ENCODE measurements at places on chromosomes 7 and 10. TPM values are rescaled to one million over a fixed set of nuclear protein-coding genes. Genes with fewer than 3 reads are reported as not detected.

The CDH23 gene
- polyA plus RNA-seq, result 4.1 TPM

The TMEM130 gene
- not detected for polyA plus RNA-seq

The PHYH gene
- 19.9 TPM for polyA plus RNA-seq

GRCh38 chr7:36214608-36215456 lies 61.8 kb downstream of the EEPD1 start:
- DNase-seq, result no peak
- no peaks in the 10 kb centered on the region for H3K36me3 ChIP-seq
- H3K27me3 ChIP-seq, result no peaks in the 10 kb centered on the region
- H3K27ac ChIP-seq, result no peak overlapping the region
- H3K4me1 ChIP-seq, result no peaks in the 10 kb centered on the region

DNA sequence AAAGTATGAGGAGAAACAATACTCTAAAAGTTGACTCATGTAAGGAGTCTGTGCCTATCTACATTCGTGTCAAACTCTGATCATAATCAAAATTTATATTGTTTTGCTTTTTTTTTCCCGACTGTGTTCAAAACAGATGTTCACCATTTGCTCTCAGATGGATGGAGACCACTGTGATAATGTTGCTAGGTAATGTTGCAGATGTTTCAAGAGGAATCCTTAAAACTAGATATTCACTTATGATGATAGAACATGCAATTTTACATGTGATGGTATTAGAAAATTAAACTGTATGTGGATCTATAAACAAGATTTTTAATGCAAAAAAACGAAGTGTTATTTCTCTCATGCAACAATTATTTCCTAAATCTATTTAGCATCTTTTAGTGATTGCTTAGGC lies 1080.1 kb downstream of the REEP3 start:
- H3K27ac ChIP-seq, result no peak overlapping the region
- H3K4me1 ChIP-seq, result no peaks in the 10 kb centered on the region
- no peak for DNase-seq
- H3K36me3 ChIP-seq, result no peaks in the 10 kb centered on the region

GRCh38 chr7:73633323-73633722 lies 9.0 kb upstream of the MLXIPL start:
- no peaks in the 10 kb centered on the region for H3K27me3 ChIP-seq
- H3K27ac ChIP-seq, result no peak overlapping the region
- DNase-seq, result no peak
- H3K4me3 ChIP-seq, result no peak overlapping the region
- H3K36me3 ChIP-seq, result no peaks in the 10 kb centered on the region

DNA sequence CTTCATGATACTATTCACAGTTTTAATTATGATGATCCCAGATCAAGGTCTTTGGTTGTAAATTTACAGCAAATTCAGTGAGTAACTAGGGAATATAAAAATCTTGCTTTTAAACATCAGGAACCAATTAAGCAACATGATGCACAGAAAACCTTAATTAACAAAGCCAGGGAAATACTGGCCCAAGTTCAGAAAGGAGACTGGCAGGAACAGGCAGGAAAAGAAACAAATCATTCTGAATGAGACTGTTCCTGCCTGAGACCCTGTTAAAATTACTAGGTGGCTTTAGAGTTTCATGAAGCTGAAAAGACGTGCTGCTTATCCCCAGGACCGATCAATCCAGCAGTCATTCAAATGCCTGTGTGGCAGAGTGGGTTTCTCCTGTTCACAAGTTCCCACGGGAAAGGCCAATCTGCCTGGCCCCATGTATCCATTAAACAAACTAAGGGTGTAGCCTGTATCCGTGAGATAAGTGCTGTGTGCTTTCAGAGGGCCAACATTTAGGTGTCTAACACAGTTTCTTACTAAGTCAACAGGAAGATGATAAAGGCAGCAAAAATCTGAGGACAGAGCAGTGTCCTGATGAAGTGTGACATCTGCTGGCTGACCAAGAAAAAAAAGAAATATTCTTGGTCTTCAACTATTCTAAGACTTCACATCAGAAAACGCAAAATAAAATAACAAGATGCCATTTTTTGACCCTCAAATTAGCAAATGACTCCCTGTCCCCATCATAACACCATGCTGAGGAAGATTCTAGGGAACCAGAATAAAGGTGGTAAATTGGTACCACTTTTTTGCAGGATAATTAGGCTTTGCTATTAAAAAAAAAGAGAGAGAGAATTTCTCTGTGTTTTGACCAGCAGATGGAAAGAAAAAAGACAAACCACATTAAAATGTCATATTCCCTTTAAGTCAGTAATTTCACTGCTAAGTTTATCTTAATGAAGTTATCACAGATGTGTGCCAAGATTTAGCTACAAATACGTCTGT lies 34.2 kb downstream of the PUS7 start:
- H3K27me3 ChIP-seq, result no peaks in the 10 kb centered on the region
- no peak overlapping the region for H3K27ac ChIP-seq
- no peak for DNase-seq
- no peaks in the 10 kb centered on the region for H3K36me3 ChIP-seq
- no peaks in the 10 kb centered on the region for H3K4me1 ChIP-seq

GRCh38 chr7:6398943-6399342 lies 48.8 kb downstream of the DAGLB start:
- H3K4me1 ChIP-seq, result no peaks in the 10 kb centered on the region
- peaks cover 50% of the 10 kb centered on the region for H3K36me3 ChIP-seq
- no peak overlapping the region for H3K4me3 ChIP-seq
- H3K27me3 ChIP-seq, result no peaks in the 10 kb centered on the region

GRCh38 chr10:131421381-131421780 lies 109.9 kb upstream of the TCERG1L start:
- no peak overlapping the region for H3K4me3 ChIP-seq
- no peak overlapping the region for H3K27ac ChIP-seq
- no peaks in the 10 kb centered on the region for H3K36me3 ChIP-seq
- no peak for DNase-seq
- H3K4me1 ChIP-seq, result no peaks in the 10 kb centered on the region

DNA sequence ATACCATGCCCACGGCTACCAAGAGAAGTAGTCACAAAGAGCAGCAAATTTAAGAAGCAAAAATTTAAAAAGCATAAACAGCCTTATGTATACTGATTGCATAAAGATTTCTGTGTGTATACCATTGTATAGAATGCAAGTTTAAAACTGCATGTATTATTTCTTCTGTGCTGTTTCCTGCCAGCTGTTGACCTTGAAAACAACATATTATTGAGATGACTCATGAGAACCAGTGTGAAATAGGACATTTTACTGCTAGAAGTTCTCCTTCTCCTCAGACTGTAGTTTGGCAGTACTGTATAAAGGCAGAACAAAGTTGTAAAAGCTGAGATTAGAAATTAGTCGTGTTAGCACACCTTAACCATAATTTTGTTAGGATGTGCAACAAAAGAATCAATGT lies 42.3 kb upstream of the SGCE start:
- H3K27ac ChIP-seq, result no peak overlapping the region
- H3K4me1 ChIP-seq, result no peaks in the 10 kb centered on the region
- no peak overlapping the region for H3K4me3 ChIP-seq

DNA sequence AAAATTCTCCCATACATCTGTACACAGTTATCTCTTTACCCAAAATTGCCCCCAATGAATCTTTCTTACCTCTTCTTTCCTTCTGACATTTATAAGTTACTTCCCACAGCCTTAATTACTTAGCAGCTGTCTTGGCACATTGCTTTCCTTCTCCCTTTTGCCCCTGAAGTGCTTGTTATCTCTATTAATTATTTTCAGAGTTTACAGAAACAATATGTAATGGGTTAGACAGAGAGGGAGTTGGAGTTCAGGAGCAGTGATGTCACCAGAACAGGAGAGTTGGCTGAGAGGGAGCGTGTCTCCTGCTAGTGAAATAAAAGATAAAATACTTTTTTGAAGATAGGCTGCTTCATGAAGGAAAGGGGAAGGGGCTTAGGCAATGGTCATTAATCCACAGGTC lies 57.4 kb downstream of the ITGB8 start:
- no peaks in the 10 kb centered on the region for H3K4me1 ChIP-seq
- H3K27me3 ChIP-seq, result no peaks in the 10 kb centered on the region
- no peaks in the 10 kb centered on the region for H3K36me3 ChIP-seq
- no peak overlapping the region for H3K27ac ChIP-seq
- no peak overlapping the region for H3K4me3 ChIP-seq

DNA sequence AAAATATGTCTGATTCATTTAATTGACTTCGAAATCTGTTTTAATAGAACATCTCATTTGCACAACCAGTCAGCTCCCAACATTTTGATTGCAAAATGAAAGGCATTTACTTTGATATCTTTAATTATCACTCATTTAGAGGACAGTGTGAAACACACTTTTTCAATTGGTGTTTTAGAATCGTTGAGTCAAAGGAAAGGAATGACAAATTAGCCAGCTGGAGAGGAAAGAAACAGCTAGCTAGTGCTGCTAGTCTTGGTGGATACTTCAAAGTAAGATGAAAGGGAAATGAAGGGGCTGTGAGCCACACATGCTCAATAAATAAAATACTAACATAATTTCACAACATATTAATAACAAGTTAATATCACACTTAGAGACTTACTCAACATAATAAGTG lies 570.2 kb downstream of the PHTF2 start:
- H3K27ac ChIP-seq, result no peak overlapping the region
- H3K4me1 ChIP-seq, result no peaks in the 10 kb centered on the region
- no peaks in the 10 kb centered on the region for H3K36me3 ChIP-seq
- DNase-seq, result no peak
- H3K4me3 ChIP-seq, result no peak overlapping the region

DNA sequence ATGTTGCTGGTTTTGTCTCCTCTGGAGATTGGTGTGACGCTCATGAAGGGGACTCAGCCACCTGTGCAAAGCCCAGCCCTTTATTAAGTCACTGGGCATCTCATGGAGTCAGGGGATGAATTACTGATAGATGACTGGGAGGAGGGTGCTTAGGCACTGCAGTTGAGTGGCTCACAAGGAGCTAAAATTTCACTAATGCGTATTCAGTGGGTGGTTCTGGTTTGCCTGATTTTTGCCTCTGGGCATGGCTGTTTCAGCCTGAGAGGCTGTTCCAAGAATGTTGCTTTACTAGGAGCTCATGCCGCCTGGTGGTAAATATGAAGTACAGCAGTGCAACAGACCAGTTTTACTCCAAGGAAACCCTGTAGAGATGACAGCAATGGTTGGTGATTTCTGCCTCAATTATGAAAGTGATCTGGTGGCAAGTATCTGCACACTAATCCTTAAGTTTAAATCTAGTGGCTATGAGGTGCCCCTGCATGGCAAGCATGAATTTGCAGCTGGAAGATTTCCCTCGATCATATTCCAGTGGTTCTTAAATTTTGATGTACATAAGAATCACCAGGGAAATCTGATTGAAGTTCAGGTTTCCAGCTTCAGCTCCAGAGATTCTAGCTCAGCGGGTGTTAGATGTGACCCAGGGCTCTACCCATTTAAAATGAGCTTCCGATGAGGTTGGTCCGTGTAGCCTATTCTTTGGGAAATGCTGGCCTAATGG lies 19.9 kb downstream of the ACTA2 start:
- no peaks in the 10 kb centered on the region for H3K27me3 ChIP-seq
- no peaks in the 10 kb centered on the region for H3K36me3 ChIP-seq
- H3K4me1 ChIP-seq, result peaks cover 10% of the 10 kb centered on the region
- no peak overlapping the region for H3K4me3 ChIP-seq
- DNase-seq, result peak; percentile 63

DNA sequence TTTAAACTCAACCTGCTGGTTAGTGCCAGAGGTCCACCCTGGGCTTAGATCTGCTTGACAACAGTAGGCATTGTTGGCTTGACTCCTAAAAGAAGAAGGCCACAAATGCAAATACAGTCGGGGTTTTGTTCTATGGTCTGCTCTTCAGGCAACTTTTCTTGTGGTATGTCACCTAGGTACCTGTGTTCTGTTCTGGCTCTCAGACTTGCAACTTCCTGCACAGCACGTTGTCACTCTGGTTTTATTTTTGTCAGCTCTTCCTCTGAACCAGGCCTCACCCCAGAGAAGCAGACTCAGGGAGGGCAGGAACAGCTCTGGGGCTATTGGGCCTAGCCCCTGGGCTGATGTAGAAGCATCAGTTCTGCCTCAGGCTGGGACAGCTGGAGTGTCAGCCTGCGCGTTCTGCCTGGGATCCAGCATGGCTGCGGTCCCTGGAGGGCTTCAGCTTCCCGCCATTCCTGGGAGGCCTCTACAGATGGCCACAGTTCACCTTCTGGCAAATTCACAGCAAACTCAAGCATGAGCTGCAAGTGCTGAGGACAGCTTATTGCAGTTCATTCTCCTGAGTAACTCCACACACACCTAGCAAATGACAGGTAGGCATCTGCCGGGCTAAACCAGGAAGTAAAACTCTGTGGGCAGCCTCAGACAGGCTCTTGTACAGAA lies 11.0 kb upstream of the PDCD4 start:
- H3K27me3 ChIP-seq, result no peaks in the 10 kb centered on the region
- peak overlapping the region; percentile 83 for H3K27ac ChIP-seq
- H3K36me3 ChIP-seq, result no peaks in the 10 kb centered on the region
- H3K4me3 ChIP-seq, result peak overlapping the region; percentile 20
- DNase-seq, result no peak

GRCh38 chr10:32340596-32341180 lies 6.3 kb downstream of the EPC1 start:
- peaks cover 79% of the 10 kb centered on the region for H3K4me1 ChIP-seq
- no peak for DNase-seq
- H3K27ac ChIP-seq, result no peak overlapping the region
- no peaks in the 10 kb centered on the region for H3K36me3 ChIP-seq

DNA sequence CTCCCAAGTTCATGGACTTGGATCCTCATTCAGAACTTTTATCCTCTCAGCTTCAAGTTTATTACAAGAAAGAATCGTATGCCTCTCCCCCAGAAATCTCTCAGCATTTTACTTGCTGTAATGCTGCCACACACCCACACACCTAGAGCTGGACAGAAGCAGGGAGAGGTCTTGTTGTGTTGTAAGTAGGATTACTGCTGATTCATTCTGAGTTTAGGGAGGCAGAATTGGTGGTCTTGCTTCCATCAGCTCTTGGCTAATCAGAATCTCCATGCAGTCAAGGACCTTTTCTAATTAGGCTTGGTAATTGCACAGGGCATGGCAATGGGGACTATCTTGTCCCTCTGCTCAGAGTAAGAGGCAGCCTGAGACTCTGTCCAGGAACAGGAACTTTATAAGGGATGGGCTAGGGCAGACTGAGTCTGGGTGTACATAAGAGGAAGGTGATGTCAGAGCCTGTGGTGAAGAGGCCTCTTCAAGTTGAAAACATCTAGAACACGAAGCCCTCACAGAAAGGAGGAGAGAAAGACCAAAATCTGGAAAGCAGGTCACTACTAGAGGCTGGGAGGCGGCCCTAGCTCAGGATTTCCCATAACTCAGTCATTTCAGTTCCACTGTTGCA lies 7.0 kb upstream of the PTPRE start:
- H3K27me3 ChIP-seq, result no peaks in the 10 kb centered on the region
- no peak for DNase-seq
- H3K36me3 ChIP-seq, result no peaks in the 10 kb centered on the region
